Stimulated activated CD4-positive, alpha-beta T cell treated with anti-CD3 and anti-CD28 coated beads, Interleukin-1b, Interleukin-23, amount 100 ng/mL, for 1 hour (primary cell): ENCODE measurements at places on chromosomes 4 and X.

- DNase-seq = no peak
Observed at GRCh38 chr4:7519638-7520376, 85.1 kb upstream of the PSAPL1 start.

DNA sequence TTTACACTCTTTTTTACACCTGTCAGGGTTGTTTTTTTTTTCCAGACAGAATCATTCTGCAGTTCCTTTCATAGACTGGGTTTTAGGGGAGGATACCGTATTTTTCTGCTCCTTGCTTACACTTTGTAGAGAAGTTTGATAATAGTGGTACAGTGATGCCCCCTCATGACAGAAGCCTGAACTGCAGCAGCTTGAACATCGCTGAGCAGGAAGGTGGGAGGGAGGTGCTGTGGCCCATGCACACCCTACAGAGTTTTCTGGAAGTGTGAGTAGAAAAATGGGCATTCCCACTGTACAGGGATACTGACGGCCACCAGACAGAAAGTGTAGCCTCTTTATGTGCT is 54.5 kb downstream of the RAB40A start:
- DNase-seq = peak; percentile 56

DNA sequence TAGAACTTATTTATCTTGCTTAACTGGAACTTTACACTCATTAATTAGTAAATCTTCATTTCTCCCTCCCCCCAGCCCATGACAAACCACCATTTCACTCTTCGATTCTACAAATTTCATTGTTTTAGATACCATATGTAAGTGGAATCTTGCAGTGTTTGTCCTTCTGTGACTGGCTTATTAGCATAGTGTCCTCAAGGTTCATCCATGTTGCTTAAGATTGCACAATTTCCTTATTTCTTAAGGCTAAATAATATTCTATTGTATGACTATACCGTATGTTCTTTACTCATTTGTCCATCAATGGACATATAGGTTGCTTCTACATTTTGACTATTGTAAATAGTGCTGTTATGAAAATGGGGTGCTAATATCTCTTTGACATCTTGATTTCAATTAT is 24.5 kb upstream of the RNF212 start:
- no peak for DNase-seq

GRCh38 chrX:150253959-150254620 is 109.0 kb upstream of the MAMLD1 start:
- no peak for DNase-seq

GRCh38 chrX:148229801-148230303 is 248.7 kb downstream of the FMR1NB start:
- DNase-seq = no peak

DNA sequence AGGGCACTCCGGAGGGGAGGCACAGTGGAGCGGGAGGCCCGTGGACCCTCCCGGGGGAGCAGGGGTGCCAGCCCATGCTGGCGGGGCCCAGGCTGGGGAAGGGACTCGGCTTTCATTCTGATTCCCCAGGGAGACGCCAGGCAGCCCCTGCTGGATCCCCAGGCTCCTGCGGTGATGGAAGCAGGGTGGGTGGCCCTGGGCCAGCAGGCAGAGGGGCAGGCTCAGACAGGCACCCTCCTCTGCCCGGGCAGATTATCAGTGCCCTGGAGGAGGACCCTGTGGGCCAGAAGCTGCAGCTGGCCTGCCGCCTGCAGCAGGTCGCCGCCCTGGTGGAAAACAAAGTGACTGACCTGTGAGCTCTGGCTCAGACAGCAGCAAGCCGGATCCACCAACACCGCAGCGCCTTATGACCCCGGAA is 2.1 kb upstream of the SRPK3 start:
- no peak for DNase-seq
